Stimulated activated CD4-positive, alpha-beta T cell treated with anti-CD3 and anti-CD28 coated beads, Interleukin-2, amount 100 ng/mL, for 24 hours (primary cell): ENCODE measurements at places on chromosomes 12 and 14.

GRCh38 chr12:122918827-122919226 is 22.9 kb upstream of the VPS37B start:
- no peak for DNase-seq

GRCh38 chr12:47941475-47941780 is 22.0 kb upstream of the TMEM106C start:
- DNase-seq = no peak

DNA sequence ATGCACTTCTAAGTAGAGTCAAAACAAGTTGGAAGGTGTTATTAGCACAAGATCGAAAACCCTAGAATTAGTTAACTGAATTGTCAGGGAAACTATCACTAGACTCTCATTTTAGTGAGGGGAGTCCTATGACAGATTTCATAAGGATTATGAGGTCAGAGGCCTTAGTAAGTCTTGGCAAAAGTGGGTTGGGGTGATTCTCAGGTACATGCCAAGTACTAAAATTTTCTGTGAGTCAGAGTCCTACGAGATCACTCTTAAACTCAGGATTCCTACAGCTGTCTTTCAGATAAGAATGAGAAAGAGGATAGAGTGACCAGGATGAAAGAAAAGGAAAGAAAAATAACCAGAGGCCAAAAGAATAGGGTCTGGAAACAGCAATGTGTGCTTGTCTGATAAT is 50.8 kb upstream of the BBS10 start:
- DNase-seq = no peak

DNA sequence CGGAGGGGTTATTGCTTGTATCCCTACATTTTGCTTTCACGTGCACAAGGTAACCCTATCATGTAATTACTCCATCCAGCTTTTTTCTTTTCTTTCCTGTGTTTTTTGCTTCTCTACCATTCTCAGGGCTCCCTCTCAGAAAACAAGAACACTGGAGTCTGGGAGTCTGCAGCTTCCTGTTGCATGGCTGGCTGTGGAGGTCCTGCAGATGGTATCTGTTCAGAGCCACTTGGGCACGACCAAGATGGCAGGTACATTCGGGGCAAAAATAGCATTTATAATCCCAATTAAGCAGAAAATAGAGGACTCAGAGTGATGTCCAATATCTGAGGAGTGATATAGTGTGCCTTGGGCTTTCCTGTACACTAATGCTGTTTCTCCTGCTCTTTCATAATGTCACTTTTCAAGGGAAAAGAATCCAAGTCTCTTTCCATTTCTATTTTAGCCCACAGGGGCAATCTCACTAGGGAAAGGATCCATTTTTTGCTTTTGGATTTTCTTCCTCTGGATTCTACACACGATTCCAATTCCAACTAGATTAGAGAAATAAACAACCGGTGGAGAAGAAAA is 3.2 kb upstream of the NUMB start:
- DNase-seq = no peak

GRCh38 chr14:68780358-68781160 is 12.3 kb downstream of the ZFP36L1 start:
- peak; percentile 33 for DNase-seq

DNA sequence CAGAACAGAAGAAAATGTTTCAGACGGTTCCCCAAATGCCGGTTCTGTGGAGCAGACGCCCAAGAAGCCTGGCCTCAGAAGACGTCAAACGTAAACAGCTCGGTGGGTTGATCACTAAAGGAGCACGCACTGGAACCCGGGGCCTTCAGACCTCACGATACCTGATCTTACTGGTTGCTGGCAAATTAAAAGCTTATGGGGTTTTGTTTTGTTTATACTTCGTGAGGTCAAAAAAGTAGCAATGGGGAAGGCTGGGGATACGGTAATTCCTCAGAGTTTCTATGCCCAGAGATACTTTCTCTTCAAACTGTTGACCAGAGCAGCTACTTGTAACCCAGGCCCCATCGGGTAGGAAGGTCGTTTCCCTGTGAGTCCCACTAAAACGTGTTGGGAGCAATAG is 1.7 kb downstream of the CDKN1B start:
- peak; percentile 33 for DNase-seq

GRCh38 chr12:108612788-108613282 is 15.0 kb upstream of the TMEM119 start:
- no peak for DNase-seq

- DNase-seq = no peak
Observed at GRCh38 chr12:96352161-96352835, 47.9 kb downstream of the CDK17 start.

GRCh38 chr14:52069307-52070050 is 620 bp upstream of the NID2 start:
- DNase-seq = peak; percentile 25

DNA sequence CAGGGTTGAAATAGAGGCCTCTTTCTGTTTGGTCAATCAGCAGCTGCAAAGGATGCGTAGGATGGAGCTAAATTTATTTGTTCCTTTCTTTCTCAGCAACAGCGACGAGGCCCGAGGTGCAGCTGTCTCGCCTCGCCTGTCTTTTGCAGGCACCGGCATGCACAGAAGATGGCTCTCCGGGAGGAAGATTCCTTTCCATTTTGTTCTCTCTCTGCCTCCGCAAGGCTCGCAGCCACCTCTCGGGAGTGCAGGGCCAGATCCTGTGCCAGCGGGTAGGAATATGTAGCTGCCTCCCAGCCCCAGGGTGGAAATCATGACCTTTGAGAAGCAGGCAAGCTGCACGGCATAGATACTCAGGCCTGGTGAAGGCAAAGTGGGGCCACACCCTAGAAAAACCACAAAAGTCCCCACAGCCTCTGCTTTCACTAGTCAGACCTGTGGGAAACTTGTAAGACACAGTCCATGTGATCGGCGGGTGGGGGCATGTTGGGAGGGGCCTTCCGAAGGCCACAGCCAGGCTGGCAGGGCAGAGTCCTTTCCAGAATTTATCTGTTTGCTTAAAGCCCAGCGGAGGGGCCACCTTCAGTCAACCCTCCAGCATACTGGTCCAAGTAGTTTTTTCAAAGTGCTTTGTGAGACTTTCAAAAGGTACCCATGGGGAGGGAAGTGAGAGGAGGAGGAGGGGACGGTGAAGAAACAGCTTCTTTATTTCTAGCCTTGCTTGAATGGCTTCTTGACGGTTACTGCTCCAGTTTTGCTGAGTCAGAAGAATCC is at the start of gene MAP1LC3B2:
MAP1LC3B2 (plus strand) TSS at position 220 of the 774 bp plus-strand sequence. CDS start 16,562 bp downstream, outside the sequence.
- DNase-seq = peak; percentile 70

DNA sequence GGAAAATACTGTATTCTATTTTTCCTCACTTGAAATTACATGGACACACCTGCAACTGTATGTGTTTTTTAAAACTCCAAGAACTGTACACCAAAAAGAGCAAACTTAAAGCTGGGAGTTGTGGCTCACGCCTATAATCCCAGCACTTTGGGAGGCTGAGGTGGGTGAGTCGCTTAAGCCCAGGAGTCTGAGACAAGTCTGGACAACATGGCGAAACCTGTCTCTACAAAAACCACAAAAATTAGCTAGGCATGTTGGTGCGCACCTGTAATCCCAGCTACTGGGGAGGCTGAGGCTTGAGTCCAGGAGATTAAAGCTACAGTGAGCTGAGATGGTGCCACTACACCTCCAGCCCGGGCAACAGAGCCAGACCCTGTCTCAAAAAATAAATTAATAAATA is 95.9 kb downstream of the SINHCAF start:
- DNase-seq = no peak

DNA sequence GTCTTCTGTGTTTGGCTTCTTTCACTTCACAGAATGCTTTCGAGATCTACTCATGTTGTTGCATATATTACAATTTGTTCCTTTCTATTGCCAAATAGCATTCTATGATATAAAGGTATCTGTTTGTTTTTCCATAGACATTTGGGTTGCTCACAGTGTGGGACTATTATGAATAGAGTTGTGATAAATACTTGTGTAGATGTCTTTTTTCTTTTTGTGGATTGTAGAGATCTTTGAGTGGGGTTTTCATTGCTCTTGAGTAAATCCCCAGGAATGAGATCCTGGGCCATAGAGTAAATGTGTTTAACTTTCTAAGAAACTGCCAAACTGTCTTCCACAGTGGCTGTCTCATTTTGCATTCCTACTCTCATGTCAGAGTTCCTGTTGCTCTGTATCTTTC is 24.9 kb upstream of the CEBPE start:
- no peak for DNase-seq

GRCh38 chr14:95477411-95478269 is 38.8 kb downstream of the SYNE3 start:
- no peak for DNase-seq

- DNase-seq = peak; percentile 84
Observed at GRCh38 chr14:77862154-77862786, 62.4 kb downstream of the ADCK1 start.

- no peak for DNase-seq
Observed at GRCh38 chr12:67367843-67368242, 98.7 kb downstream of the CAND1 start.

GRCh38 chr12:131114271-131114670 is 160.6 kb downstream of the ADGRD1 start:
- DNase-seq = no peak

DNA sequence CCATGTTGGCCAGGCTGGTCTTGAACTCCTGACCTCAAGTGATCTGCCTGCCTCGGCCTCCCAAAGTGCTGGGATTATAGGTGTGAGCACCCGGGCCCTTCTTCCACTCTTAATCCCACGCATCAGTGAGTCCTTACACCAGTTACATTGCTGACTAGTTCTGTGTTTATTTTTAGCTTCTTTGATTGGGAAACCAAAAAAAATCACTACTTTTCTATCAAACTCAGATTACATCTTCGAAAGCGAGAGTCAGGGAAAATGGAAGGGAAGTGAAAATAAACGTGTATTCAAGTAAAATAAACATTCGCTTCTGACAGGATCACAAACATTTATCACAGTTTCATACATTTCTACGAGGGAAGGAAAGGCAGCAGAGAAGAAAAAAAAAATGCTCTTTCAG is 32.2 kb downstream of the FGD6 start:
- DNase-seq = no peak

- no peak for DNase-seq
Observed at GRCh38 chr12:75288860-75289259, 41.3 kb downstream of the CAPS2 start.

- DNase-seq = peak; percentile 72
Observed at GRCh38 chr14:91396959-91397815, 20.4 kb downstream of the CCDC88C start.

DNA sequence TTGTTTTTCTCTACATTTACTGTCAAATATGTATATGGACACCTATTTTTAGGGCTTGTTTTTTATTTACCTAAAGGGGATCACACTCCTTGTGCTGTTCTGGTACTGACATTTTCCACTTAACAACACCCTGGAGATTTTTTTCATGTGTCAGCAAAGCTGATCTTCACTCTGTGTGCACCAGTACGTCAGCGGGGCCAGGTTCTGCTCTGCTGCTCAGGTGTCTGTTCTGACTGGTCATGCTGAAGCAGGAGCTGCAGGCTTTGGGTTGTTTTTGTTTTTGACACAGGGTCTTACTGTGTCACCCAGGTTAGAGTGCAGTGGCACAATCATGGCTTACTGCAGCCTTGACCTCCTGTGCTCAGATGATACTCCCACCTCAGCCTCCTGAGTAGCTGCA is 81.9 kb upstream of the CCND2 start:
- DNase-seq = no peak

GRCh38 chr12:101713059-101713682 is 15.7 kb downstream of the CHPT1 start:
- no peak for DNase-seq

DNA sequence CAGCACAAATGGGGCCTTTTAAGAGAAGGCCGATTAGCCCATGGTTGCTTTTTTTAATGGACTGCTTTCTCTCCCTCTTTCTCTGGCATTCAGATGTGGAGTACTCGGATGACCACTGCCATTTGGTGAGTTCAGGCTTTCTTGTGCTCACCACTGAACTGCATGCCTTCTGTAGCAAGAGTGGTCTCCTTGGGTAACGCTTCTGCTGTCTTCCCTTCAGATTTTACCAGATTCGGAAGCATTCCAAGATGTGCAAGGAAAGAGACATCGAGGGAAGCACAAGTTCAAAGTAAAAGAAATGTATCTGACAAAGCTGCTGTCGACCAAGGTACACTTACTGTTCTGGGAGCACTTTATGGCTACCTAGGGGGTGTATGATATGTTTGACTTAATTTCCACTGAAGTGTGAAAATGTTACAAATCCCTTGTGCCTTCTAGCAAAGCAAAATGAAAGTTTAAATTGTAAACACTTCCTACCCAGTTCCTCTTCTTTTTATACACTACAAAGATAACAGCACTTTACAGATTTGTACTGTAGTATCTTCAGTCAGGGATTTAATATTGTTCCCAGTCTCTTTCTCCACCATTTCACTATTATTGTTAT is 148.8 kb downstream of the PLXNC1 start:
- no peak for DNase-seq

- DNase-seq = no peak
Observed at GRCh38 chr14:23444314-23444713, 8.9 kb upstream of the MYH7 start.

DNA sequence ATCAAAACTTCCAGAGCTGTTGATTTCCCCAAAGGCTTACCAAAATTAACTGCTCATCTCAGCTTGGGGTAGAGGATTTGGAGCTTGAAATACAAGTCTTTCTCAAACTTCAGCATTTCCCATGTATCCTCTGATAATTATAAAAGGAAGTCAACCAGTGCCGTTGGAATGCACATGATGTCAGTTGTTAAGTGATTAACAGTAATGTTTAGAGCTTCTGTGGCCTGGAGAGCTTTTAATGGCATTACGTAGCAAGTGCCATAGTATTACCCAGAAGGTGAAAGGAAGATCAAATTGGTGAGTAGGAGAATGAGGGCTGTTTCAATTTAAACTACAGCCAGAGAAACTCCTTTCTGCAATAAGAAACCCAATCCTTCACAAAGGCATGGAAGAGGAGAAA is 62.5 kb upstream of the PTPRR start:
- DNase-seq = no peak

DNA sequence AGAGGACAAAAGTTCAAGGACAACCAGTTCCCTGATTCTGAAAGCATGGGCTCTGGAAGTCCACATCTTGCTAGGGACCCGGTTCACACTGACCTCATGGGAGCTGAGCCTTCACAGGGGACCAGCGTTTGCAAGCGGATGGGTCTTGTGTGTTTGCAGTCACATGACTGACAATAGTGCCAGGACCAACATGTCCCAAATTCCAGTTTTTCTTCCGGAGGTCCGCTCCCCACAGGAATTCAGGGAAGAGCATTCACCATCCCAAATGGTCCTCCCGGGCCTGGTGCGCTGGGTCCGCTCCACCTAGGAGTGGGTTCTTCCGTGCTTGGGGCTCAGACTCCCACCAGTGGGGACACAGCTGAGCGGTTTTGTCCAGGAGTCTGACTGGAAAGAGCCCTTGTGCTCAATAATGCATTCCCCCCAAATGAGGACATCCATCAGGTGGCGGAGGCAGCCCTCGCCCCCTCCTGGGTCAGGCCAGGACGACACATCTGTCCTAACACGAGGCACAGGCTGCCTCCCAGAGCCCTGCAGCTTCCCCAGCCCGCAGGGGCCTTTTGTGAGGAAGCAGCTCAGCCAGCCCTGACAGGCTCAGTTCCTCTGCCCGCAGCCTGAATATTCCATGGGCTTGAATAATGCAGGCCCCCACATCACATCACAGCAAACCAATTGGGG is 91.8 kb upstream of the BCL11B start:
- DNase-seq = no peak
